Activated CD4-positive, alpha-beta T cell treated with anti-CD3 and anti-CD28 coated beads, Interleukin-2, amount 10 ng/mL, durations not matched to agents 7 days and 5 days (primary cell): ENCODE measurements at places on chromosomes 3 and 15. TPM values are rescaled to one million over a fixed set of nuclear protein-coding genes. Genes with fewer than 3 reads are reported as not detected.
A peak's percentile ranks its signal among the peaks of the same experiment; 100 is the strongest.

The RHOV gene
- total RNA-seq: not detected

The ZMYND10 gene
- total RNA-seq: 3.5 TPM

The KCNMB3 gene
- 1.1 TPM for total RNA-seq

The FAM107A gene
- total RNA-seq: not detected

The SLC2A2 gene
- not detected for total RNA-seq

The STRIT1 gene
- not detected for total RNA-seq

The SEMA4B gene
- total RNA-seq: 26.7 TPM

The SPSB4 gene
- not detected for total RNA-seq

The ROBO1 gene
- total RNA-seq: 0.55 TPM

The ARHGAP31 gene
- total RNA-seq: 2.4 TPM

The COMMD4 gene
- 97.4 TPM for total RNA-seq

The ATP8B4 gene
- 6.8 TPM for total RNA-seq

DNA sequence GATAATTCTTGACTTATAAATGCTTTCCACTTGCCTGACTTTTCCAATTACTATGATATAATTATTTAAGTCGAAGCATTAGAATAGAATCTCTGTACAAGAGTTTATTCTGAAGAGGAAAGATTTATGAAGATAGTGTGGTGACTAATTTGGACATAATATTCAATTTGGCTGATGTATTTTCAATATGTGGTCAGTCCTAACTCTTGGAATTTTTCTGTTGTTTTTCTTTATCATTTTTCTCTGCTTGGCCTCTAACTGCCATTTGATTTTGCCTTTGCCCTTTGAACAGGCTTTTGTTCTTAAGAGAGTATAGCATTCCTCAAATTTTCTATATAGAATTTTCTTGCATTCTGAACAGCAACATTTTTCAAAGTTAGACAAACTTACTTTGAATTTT, 2.6 kb upstream of the MDFIC2 start:
- H3K27me3 ChIP-seq: peaks cover 5% of the 10 kb centered on the region
- no peak overlapping the region for H3K27ac ChIP-seq
- H3K4me1 ChIP-seq: no peaks in the 10 kb centered on the region
- no peaks in the 10 kb centered on the region for H3K36me3 ChIP-seq
- DNase-seq: no peak

- H3K27me3 ChIP-seq: peaks cover 4% of the 10 kb centered on the region
- no peaks in the 10 kb centered on the region for H3K36me3 ChIP-seq
- H3K27ac ChIP-seq: no peak overlapping the region
- H3K4me1 ChIP-seq: peaks cover 3% of the 10 kb centered on the region
Measured at GRCh38 chr15:67859331-67859946, 19.6 kb upstream of the RNU6-1 start.

DNA sequence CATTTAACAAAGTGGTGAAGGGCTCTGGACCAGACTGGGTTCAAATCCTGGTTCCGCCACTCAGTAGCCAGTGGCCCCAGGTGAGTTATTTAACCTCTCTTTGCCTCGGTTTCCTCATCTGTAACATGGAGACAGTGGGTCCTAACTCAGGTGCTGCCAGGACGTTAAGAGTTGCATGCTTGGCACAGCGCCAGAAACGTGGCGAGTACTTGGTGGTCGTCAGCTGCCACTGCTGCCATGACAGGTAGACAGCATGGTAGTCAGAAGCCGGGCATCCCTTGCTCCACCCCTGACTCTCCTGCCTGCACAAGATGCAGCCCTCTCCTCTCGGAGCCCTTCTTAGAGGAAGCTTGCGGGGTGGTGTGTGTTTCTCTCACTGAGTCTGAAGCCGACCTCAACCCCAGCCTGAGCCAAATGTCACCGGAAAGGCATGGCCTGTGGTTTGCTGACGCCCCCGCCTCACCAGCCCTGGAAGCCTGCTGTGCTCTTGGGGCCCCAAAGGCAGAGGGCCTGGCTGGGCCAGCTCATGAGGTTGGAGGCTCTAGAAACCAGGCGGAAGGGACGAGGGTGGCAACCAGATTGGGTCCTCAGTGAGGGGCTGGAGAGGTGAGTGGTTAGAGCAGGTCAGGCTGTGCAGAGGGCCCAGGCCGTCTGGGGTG, 160.8 kb upstream of the TLE3 start:
- peak; percentile 75 for DNase-seq
- H3K27me3 ChIP-seq: peaks cover 13% of the 10 kb centered on the region
- H3K4me3 ChIP-seq: peak overlapping the region; percentile 35
- peak overlapping the region; percentile 88 for H3K27ac ChIP-seq
- no peaks in the 10 kb centered on the region for H3K36me3 ChIP-seq

DNA sequence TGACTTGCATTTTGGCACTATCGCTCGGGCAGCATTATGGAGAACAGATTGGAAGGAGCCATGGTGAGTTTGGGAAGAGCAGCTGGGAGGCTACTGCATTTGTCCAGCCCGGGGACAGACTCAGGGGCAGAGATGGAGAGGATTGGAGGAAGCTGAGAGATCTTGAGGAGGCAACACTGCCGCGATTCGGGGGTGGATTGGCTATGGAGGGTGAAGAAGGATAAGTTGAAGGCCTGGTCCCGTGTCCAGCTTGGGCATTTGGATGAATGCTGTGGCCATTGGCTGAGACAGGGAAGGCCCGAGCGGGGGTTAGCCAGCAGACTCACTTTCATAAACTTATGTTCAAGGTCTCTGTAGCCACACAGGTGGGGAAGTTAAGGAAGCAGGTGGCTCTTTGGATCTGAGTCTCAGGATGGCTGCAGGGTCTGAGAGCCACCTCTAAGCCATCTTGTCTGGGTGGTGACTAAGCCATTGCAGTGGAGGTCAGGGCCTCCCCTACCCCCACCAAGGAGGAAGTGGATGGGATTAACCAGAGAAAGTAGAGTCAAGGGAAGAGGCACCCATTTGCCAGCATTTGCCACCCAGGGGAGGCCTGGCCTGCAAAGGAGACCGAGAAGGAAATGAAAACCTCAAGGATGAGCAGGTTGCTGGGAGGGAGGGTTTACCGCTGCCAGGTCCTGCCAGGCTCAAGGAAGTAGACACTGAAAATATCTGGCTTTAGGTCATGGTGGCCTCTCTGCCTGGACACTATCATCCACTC, 144.0 kb upstream of the TLE3 start:
- no peak for DNase-seq
- peaks cover 16% of the 10 kb centered on the region for H3K27me3 ChIP-seq
- H3K4me1 ChIP-seq: peaks cover 60% of the 10 kb centered on the region
- H3K27ac ChIP-seq: peak overlapping the region; percentile 72
- no peak overlapping the region for H3K4me3 ChIP-seq

GRCh38 chr3:39294446-39295183, 14.8 kb upstream of the CX3CR1 start:
- peak; percentile 21 for DNase-seq
- H3K27ac ChIP-seq: peak overlapping the region; percentile 82

DNA sequence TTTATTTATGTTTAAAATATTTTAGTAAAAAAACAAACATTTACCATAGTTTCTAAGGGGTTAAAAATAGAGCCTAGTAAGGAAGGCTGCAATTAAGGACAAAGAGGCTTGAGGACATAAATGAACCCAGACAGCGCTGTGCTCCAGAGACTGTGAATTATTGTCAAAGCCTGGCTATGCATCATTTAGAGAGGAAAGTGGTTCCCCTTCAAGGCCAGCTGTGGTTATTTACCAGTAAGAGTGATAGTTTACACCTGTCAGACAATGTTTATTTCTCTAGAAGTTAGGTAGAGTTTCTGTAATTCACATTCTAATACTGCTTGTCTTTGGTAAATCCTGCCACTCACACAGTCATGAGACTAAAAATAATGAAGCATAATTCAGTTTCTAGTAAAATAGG, 32.4 kb upstream of the PIK3R4 start:
- H3K4me3 ChIP-seq: no peak overlapping the region
- H3K4me1 ChIP-seq: no peaks in the 10 kb centered on the region
- peaks cover 11% of the 10 kb centered on the region for H3K27me3 ChIP-seq
- no peak overlapping the region for H3K27ac ChIP-seq
- no peak for DNase-seq

- DNase-seq: no peak
- H3K27me3 ChIP-seq: no peaks in the 10 kb centered on the region
- H3K36me3 ChIP-seq: peaks cover 18% of the 10 kb centered on the region
Measured at GRCh38 chr3:140972833-140973232, 31.2 kb downstream of the SLC25A36 start.

GRCh38 chr15:85492406-85492805, 112.0 kb downstream of the AKAP13 start:
- H3K27me3 ChIP-seq: no peaks in the 10 kb centered on the region
- H3K4me1 ChIP-seq: peaks cover 30% of the 10 kb centered on the region
- H3K27ac ChIP-seq: no peak overlapping the region
- no peak for DNase-seq
- peaks cover 17% of the 10 kb centered on the region for H3K36me3 ChIP-seq

- no peaks in the 10 kb centered on the region for H3K36me3 ChIP-seq
- H3K27me3 ChIP-seq: peaks cover 10% of the 10 kb centered on the region
- DNase-seq: no peak
- no peak overlapping the region for H3K27ac ChIP-seq
Measured at GRCh38 chr3:160950542-160950941, 154.6 kb downstream of the B3GALNT1 start.

DNA sequence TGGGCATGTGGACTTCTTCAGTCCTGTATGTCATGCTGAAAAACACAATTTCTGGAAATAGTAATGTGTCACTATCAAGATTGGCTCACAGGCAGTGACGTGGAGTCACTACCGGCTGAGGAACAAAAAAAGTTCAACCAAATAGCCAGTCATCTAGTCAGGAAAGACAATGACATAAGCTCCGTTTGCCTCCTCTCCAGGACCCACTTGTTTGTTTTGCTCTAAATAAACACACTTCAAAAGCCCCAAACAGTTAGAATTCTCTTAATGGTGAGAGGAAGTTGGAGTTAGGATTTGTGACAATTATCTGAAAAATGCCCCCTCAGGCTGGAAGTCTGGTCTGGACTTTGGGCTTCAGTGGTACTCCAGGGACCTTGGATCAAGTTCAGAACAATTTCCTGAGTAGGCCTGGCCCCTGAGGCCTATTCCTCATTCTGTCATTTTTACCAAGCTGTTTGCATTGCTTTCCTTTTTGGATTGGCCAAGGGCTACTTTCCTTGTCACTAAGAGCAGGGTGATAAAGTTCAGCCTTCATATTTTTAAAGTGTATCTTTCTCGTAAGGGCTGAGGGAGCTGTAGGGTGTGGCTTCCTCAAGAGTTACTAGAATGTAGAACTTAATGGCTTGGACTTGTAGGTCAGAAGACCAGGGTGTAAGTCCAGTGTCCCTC, 98.9 kb downstream of the EOMES start:
- peaks cover 27% of the 10 kb centered on the region for H3K4me1 ChIP-seq
- H3K4me3 ChIP-seq: no peak overlapping the region
- no peak overlapping the region for H3K27ac ChIP-seq
- no peaks in the 10 kb centered on the region for H3K27me3 ChIP-seq

- H3K27me3 ChIP-seq: peaks cover 23% of the 10 kb centered on the region
- DNase-seq: no peak
- H3K27ac ChIP-seq: no peak overlapping the region
- no peaks in the 10 kb centered on the region for H3K4me1 ChIP-seq
Measured at GRCh38 chr15:92305343-92305742, 88.3 kb upstream of the ST8SIA2 start.

- no peaks in the 10 kb centered on the region for H3K36me3 ChIP-seq
- no peaks in the 10 kb centered on the region for H3K27me3 ChIP-seq
- H3K4me1 ChIP-seq: no peaks in the 10 kb centered on the region
- no peak overlapping the region for H3K4me3 ChIP-seq
- no peak for DNase-seq
- no peak overlapping the region for H3K27ac ChIP-seq
Measured at GRCh38 chr3:68207327-68207726, 552.9 kb upstream of the SUCLG2 start.

- H3K27ac ChIP-seq: peak overlapping the region; percentile 46
- no peak for DNase-seq
- H3K4me3 ChIP-seq: no peak overlapping the region
- H3K27me3 ChIP-seq: no peaks in the 10 kb centered on the region
- H3K36me3 ChIP-seq: peaks cover 59% of the 10 kb centered on the region
Measured at GRCh38 chr15:56930669-56931313, 12.3 kb downstream of the TCF12 start.

DNA sequence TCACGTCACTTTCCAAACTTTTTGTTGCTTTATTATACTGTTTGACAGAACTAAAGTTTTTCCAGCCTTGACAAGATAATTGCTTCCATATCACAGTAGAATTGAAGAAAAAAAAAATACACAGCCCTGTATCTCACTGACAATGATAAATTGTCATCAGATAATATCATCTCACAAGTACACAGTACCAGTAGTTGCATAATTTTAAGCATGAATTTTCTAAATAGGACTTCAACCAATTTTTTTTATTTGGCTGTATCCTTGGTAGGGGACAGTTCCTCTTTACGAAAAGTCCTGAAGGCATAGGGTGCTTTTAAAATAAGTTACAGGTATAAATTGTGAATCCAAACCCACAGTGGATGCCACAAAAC, 230.7 kb downstream of the ATP8B4 start:
- no peak overlapping the region for H3K27ac ChIP-seq
- H3K36me3 ChIP-seq: no peaks in the 10 kb centered on the region
- no peaks in the 10 kb centered on the region for H3K27me3 ChIP-seq
- DNase-seq: no peak

DNA sequence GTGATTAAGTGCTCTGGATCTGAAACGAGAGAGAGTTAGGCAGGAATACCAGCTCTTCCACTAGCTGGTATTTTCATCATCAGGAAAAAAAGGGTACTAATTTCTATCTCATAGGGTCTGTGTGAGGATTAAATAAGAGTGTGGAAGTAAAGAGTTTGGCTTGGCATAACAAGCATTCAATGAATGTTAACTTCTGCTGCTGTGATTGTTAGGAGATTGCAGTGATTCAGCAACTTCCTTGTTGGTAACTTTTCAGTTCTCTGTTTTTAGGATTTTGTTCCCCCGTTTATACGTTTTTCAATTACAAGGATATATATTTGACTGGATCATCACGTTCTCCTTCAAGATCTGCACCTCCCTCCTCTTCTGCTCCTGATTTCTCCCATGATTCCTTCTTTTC, 65.9 kb upstream of the MYO5C start:
- H3K36me3 ChIP-seq: peaks cover 34% of the 10 kb centered on the region
- no peaks in the 10 kb centered on the region for H3K4me1 ChIP-seq
- no peaks in the 10 kb centered on the region for H3K27me3 ChIP-seq
- no peak overlapping the region for H3K27ac ChIP-seq
- DNase-seq: no peak

- no peaks in the 10 kb centered on the region for H3K4me1 ChIP-seq
- no peak overlapping the region for H3K4me3 ChIP-seq
- no peaks in the 10 kb centered on the region for H3K36me3 ChIP-seq
- H3K27ac ChIP-seq: no peak overlapping the region
- DNase-seq: no peak
Measured at GRCh38 chr3:21159543-21159906, 591.5 kb downstream of the ZNF385D start.

DNA sequence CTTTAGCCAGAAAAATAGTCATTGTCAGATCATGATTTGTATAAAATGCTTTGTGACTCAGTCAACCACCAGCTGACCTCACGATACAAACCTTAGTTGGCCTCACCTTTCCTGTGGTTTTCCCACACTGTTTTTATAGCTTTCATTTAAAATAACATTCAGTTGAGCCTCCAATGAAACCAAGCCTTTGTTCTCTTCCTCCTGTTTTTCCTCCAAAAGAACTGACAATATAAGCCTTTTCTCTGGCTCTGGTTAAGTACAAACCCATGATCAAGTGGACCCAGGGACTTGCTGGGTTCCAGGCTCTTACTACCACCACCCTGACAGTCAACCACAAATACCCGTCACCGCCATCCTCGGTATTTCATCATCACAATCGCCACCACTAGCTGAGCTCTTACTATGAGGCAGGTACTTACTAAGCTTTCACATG, 81.7 kb downstream of the TAMM41 start:
- H3K4me1 ChIP-seq: peaks cover 21% of the 10 kb centered on the region
- peak; percentile 40 for DNase-seq
- peak overlapping the region; percentile 4 for H3K4me3 ChIP-seq
- no peaks in the 10 kb centered on the region for H3K27me3 ChIP-seq
- H3K36me3 ChIP-seq: peaks cover 1% of the 10 kb centered on the region

- no peak overlapping the region for H3K4me3 ChIP-seq
- H3K27me3 ChIP-seq: peaks cover 18% of the 10 kb centered on the region
- no peak for DNase-seq
Measured at GRCh38 chr3:53554559-53555067, 60.2 kb downstream of the CACNA1D start.
